Stimulated activated CD8-positive, alpha-beta memory T cell treated with anti-CD3 and anti-CD28 coated beads, Interleukin-2, amount 100 ng/mL, for 1 hour (primary cell): ENCODE measurements at places on chromosomes 3 and 15.

DNA sequence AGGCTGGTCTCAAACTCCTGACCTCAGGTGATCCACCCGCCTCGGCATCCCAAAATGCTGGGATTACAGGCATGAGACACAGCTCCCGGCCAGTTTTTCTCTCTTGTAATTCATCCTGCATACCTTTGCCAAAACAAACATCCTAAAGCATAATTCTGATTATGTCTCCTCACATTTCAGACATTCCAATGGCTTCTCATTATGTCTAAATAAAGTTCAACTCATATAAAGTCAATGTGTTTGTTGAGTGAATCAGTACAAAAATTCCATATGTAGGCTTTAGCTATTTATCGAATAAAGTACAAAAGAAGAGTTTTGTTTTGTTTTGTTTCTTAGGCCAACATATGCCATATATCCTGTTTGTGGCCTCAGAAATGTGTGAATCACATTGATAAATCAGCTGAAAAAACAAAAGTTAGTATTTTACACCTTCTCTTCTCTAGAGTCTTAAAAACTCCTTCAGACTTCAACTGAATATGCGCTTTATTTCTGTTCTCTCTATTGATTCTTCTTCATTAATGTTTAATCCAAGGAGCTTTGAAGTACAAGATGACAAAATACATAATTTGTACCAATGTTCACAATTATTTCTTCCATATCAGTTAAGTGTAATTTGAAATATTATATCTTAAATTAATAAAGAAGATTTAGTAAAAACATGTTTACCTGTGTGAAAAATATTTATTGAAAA is 165.8 kb downstream of the MECOM start:
- no peak for DNase-seq

GRCh38 chr3:186432189-186432588 is 70.2 kb upstream of the DGKG start:
- DNase-seq: no peak

GRCh38 chr3:149411583-149411982 is 34.1 kb upstream of the TM4SF1 start:
- no peak for DNase-seq

GRCh38 chr15:94080416-94080815 is 150.9 kb upstream of the MCTP2 start:
- no peak for DNase-seq

GRCh38 chr3:17910922-17911321 is 168.5 kb upstream of the TBC1D5 start:
- no peak for DNase-seq

DNA sequence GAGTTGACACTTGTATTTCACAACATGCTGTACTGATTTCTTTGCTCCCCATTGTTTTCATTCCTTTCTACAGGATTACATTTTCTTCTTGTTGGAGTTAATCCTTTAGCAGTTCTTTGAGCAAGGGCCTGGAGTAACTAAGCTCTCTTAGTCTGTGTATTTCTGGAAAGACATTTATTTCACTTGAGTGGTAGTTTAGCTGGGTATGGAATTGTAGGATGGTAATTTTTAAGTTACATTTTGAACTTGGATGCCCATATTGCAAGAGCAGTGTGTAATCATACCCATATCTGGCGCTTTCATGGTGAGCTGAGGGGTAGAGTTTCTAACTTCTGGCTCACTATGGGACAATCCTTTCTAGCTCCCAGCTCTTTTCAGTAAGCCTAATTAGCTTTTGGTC is 74.6 kb downstream of the SLC6A11 start:
- no peak for DNase-seq
